HCEC 1CT (cell line): ENCODE measurements at places on chromosomes 11 and 22.
A peak's percentile ranks its signal among the peaks of the same experiment; 100 is the strongest.

DNA sequence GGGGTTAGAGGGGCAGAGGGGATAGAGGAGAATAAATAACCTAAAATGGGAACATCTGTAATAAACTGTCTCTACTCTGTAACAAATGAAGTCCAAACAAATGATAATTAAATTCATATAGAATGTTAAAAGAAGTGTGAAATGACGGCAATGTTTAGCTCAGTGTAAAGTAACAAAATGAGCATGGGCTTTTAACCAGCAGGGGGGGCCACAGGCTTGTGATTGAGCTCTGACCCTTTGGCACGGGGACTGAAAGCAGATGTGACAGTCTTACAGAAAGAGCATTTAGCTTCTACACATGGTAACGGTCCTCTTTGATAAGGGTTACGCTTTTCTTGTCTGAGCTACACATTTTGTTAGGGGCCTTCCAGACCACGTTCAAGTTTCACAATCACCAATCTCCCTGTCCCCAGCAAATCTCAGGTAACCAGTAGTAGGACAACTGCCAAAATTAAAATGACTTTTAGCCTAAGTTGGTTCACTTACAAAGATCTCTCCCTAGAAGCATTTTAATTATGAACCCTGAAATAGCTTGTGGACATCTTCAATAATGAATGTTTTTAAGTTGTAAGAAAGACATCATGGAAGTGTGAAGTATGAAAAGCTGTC, 262.5 kb downstream of the DCDC1 start:
- DNase-seq = no peak

DNA sequence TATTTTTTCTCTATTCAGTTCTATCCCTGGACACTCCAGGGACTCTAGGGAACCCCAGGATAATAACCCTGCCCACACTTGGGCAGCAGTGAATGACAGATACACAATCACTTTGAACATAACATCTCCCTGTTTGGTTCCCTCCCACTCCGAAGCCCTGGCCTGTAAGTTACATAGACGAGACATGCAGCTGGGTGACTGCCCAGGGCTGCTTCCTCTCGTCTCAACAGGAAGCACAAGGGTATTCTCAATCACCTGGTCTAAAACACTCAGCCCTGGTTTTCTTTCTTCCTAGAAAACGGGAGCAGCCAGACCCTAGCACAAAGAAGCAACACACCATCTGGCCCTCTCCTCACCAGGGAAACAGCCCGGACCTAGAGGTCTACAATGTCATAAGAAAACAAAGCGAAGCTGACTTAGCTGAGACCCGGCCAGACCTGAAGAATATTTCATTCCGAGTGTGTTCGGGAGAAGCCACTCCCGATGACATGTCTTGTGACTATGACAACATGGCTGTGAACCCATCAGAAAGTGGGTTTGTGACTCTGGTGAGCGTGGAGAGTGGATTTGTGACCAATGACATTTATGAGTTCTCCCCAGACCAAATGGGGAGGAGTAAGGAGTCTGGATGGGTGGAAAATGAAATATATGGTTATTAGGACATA, 19.4 kb downstream of the LAYN start:
- DNase-seq = no peak

DNA sequence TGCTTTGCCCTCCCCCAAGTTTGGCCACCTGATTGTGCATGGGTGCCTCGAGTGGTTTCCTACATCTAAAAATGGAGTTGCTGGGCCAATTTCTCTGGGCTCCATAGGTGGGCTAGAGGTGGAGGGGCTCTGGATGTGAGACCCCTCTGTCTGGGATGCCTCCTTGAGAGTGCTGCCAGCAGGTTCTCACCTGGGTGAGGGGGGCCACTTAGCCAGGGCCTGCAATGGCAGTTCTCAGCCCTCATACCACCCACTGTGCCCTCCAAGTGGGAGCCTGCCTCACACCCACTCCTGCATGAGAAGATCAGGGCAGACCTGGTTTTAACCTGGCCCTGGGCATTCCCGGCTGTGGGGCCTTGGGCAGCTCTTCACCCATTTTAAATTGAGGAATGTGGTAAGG, 83.9 kb downstream of the CABIN1 start:
- DNase-seq = no peak

DNA sequence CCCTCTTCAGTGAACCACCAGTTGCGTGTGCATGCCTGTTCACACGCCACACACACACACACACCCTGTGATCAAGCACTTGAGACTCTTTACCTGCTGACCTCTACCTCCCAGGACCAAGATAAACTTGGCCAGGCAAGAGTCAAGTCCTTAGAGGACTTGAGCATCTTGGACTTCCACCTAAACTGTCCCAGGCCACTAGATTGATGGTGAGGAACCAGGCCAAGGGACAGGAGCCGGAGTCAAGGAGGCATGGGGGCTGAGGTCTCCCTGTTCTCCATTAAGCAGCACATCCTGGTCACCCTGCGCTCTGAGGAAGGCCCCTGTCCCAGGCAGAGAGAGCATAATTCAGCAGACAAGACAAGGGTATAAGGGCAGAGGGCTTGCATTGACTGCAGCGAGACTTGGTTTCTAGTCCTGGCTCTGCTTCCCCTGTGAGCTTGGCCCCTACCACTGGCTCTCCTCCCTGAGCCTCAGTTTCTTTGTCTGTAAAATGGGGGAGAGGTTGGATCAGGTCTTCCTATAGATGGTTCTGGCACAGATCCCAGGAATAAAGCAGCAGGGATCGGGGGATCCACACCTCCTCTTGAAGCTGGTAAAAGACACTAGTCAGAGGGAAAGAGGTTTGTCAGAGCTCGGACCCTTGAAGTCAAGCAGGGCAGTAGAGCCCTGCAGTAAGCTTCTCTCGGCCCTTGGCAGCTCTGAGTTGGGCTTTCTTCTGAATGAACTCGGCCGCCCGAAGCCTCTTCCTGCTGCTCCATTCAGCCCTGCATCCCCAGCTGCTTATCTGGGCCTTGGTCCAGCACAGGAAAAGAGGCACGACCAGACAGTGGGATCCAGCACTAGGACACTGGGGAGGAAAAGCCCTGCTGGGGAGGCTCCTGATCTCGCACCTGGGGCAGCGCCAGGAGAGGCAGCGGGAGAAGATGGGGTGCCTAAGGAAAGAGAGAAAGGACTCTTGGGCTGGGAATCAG, 2.0 kb downstream of the CREB3L1 start:
- DNase-seq = peak; percentile 79

- DNase-seq = no peak
These were observed 41.9 kb upstream of the WNT7B start for GRCh38 chr22:46018859-46019258.

DNA sequence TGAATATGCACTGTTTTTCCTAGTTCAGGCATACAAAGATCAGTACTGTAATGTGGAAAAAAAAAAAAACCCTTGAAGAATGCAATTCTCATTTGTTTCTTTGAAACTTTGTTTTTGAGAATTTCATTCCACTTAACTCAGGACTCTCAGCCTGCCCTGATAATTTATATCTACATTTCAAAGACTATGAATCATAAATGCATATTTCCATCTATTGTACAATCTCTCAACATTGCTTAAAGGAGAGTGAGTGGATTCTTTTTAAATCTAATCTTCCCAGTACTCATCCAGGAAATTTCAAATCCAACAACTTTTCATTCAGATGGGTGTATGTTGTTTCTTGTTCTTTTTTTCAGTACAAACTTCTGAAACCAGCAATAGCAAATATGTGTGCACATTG, 322.2 kb upstream of the DDI1 start:
- DNase-seq = peak; percentile 60

- DNase-seq = no peak
These were observed 8.2 kb upstream of the SERPINH1 start for GRCh38 chr11:75553889-75554257.

DNA sequence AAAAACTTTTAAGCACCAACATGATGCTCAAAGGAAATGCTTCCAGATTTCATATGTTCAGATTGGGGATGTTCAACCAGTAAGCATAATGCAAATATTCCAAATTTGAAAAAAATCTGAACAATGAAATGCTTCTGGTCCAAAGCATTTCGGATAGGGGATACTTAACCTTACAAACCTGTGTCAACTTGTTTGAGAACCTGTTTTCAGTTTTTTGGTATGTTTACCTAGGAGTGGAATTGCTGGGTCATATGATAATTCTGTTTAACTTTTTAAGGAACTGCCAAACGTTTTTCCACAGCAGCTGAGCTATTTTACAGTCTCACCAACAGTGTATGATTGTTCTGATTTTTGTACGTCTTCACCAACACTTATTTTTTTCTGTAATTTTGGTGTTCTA, 23.7 kb downstream of the FAR1 start:
- DNase-seq = no peak

DNA sequence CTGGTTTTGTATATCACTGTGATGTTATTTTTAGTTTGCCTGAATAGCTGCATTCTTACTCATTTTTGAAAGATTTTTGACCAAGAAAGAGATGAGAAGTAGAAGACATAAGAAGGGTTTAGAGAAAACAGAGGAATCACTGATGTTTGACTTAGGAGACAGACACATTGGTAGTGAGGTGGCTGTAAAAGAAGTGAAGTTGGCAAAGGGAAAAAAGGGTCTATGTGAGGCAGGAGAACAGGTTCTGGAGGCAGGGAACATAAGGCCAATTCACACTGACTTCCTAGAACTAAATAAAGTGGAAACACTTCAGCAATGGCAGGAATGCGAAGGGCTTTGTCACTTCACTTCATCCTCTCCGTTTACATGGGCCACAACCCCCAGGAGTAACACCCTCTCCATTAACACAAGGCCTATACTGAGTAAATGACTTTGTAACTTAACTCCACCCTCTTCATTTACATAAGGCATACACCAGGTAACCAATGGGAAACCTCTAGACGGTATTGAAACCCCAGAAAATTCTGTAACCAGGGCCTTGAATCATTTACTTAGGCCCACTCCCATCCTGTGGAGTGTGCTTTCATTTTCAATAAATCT, 36.5 kb downstream of the CTSC start:
- no peak for DNase-seq

- DNase-seq = no peak
These were observed 34.1 kb downstream of the PACS1 start for GRCh38 chr11:66104057-66104638.

DNA sequence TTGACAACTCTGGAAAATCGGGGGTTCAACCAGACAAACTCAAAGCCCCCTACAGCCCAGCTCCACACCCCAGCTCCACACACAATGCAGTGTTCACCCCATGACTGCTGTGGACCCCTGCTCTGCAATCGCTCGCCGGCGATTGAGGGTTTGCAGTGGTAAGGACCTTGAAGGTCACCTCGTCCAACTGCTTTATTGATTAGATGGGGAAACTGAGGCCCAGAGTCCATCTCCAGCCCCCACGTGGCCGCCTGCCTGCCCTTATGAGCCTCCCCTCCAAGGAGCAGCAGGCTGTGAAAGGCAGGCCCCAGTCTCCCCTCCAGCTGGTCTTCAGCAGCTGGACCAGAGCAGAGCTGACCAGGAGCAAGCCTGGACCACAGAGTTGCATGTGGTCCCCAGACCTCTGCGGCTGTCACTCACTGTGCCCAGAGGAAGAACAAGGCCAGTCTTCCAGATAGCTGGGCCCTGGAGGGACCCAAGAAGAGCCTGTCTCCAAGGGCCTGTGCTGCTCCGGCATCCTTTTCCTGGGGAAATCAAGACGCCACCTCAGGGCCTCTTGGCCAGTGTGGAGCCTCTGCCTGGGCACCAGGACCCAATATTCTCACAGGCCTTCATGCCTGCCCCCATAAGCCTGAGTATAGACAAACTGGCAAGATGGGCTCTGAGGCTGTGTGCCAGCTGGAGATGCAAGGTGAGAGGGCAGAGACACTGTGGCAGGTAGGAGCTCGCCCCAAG, 8.8 kb upstream of the LINC01488 start:
- no peak for DNase-seq

GRCh38 chr11:45371251-45372115, 85.3 kb upstream of the SYT13 start:
- DNase-seq = peak; percentile 36

DNA sequence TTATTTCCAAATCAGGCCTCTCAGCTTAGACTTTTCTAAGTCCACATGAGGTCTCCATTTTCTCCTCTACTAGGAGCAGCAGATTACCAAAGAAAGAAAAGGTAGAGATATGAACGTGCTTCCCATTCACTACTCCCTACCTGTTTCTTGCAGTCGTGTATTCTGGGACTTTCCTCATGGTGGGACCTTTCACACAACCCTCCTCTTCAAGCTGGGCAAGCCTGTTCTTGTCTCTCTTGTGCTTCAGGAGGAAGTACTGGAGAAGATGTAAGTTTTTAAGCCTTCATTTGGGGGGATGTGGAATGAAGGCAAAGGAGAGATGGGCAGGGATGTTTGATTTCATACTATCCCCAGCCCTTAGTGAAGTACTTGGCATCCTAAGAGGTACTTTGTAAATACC, 128.8 kb upstream of the SESN3 start:
- DNase-seq = no peak

DNA sequence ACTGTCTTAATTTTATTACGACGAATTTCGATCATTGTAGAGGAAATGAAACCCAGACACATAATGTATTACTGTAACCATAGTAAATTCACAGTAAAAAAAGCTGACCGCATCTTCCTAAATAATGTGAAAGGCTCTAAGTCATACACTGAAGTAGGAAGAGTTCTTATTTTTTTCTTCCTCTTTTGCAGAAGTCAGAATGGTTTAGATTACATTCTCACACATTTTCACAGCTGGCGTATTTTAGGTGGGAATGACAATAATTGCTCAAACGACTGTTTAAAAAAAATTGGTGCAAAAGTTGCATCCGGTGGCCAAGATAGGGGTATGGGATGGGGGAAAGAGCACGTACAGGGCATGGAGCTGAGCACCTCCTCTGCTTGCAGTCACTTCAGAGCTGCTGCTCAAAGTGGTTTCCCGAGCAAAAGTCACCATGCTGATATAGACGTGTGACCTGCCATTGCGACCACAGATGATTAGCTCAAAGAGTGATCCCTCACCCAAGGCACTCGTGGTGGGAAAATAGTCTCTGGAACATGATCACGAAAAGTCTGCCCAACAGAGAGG, 35.3 kb downstream of the MMP13 start:
- DNase-seq = no peak

GRCh38 chr11:35352077-35352888, 67.1 kb downstream of the SLC1A2 start:
- DNase-seq = peak; percentile 40

- DNase-seq = peak; percentile 70
These were observed 159.3 kb upstream of the GRK3 start for GRCh38 chr22:25404928-25405816.

DNA sequence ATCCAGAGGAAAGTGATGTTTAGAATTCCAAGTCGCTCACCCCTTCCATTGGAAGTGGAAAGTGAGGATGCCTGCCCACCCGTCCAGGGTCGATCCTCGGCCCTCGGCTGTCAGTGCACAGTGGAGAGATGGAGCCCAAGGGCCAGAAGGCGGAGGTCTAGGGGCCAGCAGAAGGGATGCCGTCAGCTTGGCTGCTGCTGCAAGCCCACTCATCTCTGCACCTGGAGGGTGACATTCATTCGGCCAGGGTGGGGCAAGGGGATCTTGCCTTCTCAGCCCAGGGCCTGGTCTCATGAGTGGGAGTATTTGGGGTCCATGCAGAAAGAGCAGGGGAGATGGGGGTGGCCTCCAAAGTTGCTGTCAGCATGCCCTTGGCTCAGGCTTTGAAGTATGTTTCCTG, 30.7 kb downstream of the LINC01488 start:
- no peak for DNase-seq
